ENCODE measurements at places on chromosomes 5 and 9. TPM values are rescaled to one million over a fixed set of nuclear protein-coding genes. Genes with fewer than 3 reads are reported as not detected.

ANKRD31 gene
- total RNA-seq = 0.10 TPM

DNA sequence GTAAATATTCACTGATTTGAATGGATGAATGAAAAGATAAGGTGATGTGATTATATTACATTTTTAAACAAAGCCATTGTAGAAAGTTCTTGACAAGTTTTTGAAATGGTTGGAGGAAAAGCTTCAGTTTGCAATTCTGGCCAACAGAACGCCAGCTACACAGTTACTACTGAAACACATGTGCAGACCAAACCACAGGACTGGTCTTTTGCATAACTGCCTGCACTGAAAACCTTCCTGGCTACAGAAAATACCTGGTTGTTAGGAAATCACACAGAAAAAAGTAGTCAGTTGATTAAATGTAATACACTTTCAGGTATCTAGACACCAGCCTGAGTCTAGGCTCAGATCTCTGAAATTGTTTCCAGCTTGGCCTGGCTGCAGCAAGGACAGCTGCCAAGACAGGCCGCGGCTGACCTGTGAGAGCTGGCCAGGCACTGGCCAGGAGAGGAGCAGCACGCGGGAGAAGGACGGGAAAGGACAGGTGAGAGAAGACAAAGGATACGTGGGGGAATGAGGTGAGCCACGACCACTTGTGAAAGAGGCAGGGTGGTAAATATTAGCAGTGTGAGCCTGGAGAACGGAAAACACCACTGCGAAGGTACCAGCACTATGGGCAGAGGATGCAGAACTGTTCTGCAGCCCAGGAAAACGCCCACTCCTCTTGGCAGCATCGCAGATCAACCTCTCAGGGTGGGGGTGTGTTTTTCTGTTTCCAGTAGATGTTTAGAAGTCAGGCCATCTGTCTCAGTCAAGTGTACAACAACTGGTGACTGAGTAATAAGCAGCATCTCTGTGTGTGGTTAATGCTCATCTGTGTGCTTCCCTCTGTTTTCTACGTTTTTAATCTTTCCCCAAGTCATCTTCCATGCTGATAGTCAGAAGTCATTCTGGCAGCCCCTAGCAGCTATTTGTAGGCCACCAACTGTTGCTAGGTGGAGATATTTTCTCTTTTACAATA, 137.4 kb downstream of the SCAMP1 start:
- no peak for DNase-seq

GRCh38 chr9:8329561-8330283, 530.1 kb upstream of the DMAC1 start:
- no peak for DNase-seq

DNA sequence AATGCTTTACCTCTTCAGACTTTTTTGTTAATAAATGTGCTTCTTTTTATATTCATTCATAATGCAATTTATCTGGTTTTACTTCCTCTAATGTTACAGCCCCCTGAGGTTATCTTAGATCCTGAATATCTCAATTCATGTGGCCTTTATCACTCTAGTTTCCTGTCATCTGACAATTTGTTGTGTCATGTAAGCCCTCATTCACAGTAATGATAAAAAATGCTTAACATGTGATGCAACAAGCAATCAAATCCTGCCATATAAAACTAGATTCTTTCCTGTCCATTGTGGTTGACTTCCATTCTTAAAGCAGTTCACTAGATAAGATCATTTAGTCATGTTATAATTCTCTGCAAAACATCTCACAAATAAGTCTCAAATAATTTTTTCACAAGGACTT, 991.2 kb upstream of the ACO1 start:
- no peak for DNase-seq

GRCh38 chr5:542319-543311, 18.4 kb upstream of the SLC9A3 start:
- DNase-seq = peak; percentile 90

All from chondrocyte (in vitro differentiated cells).